ENCODE measurements at places on chromosomes 1 and 21.

GRCh38 chr1:83705091-83705490 is 293.8 kb downstream of the TTLL7 start:
- DNase-seq = no peak

DNA sequence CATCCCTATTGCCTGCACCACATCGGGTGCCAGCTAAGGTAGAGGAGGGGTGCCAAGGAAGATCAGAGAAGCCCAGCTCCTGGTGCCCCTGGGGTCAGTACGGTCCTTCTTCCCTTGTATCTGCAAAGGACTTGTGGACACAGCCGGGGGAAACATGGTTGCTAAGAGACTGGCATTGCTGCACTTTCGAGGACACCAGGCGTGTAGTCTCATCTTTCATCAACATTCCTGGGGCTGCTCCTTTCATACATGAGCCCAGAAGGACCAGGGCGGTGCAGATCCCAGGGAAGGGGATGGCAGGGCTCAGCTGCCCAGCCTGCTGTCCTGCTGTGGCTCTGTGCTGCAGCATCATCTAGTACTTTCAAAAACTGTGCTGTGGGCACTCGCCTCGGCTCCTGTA is 61.0 kb downstream of the RUNX1 start:
- no peak for DNase-seq

DNA sequence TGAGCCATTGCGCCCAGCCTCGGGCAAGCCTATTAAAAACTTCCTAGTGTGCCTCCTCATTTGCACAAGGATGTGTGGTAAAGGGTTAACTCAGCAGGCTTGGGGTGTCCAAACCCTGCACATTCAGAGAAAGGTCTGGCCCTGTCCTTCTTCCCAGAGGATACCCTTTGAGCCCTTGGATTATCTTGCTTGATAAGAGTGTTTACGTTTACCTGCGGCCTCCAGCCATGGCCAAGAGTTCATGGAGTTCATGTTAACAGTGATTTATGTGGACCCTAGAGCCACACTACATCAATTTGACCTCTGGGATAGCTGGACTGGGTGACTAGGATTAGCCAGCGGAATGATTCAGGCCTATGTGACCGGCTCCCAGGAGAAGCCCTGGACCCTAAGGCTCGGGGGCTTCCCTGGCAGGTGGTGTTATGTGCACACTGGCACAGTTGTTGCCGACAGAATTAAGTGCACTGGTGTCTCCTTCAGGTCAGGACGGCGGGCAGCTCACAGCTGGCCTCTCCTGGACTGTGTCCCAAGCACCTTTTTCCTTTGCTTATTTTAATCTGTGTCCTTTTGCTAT is 7.7 kb upstream of the TCP10L start:
- DNase-seq = no peak

DNA sequence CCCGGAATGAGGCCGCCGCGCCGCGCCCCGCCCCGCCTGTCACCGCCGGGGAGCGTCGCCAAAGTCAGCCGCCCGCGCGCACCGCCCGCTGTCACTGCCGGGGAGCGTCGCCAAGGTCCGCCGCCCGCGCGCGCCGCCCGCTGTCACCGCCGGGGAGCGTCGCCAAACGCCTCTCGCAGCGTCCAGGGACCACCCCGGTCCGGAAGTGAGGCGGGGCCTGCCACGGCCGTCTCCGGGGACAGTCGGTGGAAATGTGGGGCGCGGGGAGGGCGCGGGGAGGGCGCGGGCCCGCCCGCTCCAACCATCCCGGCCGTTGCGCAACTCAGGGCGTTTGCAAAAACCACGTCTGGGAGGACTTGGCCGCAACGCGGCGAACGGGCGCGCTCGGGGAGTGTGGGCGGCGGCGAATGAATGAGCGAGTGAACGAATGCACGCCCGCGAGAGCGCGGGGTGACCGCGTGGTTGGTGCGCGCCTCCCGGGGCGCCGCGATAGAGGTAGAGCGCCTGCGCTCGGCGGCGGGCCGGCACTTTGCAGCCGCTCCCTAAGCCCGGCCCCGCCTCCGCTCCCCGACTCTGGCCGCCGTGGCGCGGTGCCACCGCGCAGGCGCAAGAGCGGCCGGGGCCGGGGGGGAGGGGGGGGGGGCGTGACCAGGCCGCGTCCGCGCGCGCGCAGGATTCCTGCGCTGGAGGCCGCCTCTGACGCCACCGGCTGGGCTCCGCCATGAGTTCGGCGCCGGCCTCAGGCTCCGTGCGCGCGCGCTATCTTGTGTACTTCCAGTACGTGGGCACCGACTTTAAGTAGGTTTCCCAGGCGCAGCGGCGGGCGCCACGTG is at the start of the genes ACAP3 and PUSL1:
ACAP3 (minus strand) TSS at position 8 of the 833 bp plus-strand sequence. CDS start 115 bp downstream, outside the sequence.
PUSL1 (plus strand) TSS at position 675 of the 833 bp plus-strand sequence; CDS start at position 722, 47 bp downstream.
- peak; percentile 99 for DNase-seq

DNA sequence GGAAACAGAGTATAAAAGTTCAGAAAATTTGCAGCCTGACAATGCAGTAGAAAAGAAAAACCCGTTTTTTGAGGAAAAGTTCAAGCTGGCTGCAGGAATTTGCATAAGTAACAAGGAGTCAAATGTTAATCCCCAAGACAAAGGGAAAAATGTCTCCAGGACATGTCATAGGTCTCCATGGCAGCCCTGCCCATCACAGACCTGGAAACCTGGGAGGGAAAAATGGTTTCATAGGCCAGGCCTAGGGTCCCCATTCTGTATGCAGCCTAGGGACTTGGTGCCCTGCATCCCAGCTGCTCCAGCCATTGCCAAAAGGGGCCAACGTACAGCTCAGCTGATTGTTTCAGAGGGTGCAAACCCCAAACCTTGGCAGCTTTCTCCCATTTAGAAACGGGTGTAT is 3.6 kb upstream of the KCNT2 start:
- no peak for DNase-seq

GRCh38 chr1:117836069-117836468 is 93.4 kb downstream of the GDAP2 start:
- DNase-seq = no peak

DNA sequence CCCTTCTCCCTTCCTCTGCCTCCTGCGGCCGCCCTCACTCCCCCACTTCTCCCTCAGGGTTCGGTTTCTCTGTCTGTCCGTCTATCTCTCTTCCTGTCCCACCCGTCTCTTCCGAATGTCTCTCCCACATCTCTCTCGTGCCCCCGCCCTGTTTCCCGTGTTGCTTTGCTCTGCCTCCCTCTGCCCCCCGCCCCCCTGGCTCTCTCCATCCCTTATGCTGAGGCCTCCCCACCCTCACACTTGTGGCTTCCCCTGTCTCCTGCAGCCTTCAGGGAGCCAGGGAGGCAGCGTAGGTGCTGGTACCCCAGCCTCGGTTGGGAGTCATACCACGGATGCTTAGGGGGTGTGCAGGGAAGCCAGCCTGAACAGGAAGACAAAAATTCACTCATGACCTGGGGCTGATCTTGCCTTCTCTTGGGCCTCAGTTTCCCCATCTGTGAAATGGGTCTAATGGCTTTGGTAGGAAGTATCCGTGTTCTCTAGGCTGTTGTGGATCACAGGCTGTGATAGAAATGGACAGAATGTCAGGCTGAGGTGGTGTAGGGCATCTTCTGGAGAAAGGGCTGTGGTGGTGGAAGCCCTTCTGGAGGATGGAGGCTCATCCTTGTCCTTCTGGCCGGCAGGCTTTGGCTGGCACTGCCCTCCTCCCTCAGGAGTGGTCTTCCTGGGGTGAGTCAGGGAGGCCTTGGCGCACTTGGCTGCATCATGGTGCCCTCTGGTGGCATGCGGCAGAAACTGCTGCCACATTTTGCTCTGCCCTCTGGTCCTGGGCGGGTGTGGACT is 55.5 kb downstream of the FOXO6 start:
- DNase-seq = peak; percentile 87

- no peak for DNase-seq
Observed at GRCh38 chr1:25893116-25893515, 13.1 kb downstream of the STMN1 start.

GRCh38 chr1:107787299-107787698 is 177.7 kb downstream of the VAV3 start:
- DNase-seq = no peak

GRCh38 chr1:81551946-81552345 is 248.8 kb upstream of the ADGRL2 start:
- no peak for DNase-seq

DNA sequence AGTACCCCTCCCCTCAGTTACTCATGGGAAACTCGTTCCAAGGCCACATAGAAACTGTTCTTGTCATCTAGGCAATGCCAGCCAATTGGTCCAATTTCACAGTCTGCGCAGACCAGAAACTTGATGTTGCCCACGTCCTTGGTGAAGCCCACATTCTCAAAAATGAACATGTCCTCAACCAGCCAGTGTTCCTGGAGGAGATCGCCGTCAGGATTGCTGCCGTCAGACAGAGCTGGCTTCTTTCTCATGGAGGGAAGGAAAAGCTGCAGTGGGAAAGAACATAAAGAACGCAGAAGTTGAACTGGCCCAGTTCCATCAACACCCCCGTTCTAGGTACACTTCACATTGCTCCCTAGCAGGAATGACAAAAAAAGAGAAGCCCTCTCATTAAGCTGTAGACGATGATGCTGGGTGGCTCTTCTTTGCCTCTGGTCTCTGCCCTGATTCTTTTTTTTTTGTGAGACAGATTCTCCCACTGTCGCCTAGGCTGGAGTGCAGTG is 7.9 kb downstream of the RABIF start:
- no peak for DNase-seq

GRCh38 chr1:202691816-202692215 is 18.4 kb downstream of the SYT2 start:
- DNase-seq = no peak

DNA sequence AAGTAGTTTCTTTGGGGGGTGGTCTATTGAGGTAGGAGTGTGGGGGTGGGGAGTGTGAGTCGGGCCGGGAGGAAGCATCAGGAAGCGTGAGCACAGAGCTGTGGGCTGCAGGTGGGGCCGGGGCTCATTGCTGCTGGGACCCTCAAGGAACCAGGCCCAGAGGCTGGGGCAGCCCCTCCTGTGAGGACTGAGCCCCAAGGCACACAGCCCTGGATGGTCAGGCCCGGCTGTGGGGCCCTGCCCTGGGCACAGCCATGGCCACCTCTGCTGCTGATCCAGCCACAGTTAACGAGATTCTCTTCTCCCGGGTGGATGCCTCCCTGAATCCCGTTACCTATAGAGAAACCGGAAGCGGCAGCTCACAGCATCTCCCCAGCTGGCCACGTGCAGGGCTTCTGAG is 22.9 kb upstream of the SUMO3 start:
- DNase-seq = no peak

- DNase-seq = no peak
Observed at GRCh38 chr21:17981060-17981740, 162.0 kb upstream of the C21orf91 start.

DNA sequence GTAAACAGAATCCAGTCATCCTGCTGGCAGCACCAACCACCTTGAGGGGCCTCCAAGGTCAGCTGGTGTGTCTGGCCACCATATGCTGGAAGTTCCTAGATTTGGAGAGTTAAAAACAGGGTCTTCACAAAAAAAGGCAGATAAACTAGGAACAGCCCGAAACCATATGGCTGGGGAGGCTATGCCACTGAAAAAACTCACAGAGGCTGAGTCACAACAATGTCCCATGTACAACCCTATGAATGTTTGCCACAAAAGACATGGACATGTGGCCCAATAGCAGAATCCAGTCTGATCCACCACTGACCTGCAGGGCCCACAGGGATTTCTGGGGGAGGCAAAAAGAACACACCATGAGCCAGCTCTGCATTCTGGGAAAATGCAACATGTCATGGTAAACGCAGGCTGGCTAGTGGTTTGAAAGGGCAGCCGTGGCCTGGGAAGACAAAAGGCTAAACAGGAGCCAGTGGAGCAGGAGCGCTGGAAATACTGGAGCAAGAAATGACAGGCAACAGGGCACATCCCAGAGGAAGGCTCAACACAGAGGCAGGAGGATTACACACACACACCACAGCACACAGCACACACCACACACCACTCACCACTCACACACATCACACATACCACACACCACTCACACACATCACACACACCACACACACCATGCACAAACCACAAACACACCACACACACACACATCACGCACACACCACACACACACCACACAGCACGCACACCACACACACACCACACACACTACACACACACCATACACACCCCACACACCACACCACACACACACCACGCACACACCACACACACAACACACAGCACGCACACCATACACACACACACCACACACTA is 55.4 kb downstream of the HSF2BP start:
- peak; percentile 72 for DNase-seq

DNA sequence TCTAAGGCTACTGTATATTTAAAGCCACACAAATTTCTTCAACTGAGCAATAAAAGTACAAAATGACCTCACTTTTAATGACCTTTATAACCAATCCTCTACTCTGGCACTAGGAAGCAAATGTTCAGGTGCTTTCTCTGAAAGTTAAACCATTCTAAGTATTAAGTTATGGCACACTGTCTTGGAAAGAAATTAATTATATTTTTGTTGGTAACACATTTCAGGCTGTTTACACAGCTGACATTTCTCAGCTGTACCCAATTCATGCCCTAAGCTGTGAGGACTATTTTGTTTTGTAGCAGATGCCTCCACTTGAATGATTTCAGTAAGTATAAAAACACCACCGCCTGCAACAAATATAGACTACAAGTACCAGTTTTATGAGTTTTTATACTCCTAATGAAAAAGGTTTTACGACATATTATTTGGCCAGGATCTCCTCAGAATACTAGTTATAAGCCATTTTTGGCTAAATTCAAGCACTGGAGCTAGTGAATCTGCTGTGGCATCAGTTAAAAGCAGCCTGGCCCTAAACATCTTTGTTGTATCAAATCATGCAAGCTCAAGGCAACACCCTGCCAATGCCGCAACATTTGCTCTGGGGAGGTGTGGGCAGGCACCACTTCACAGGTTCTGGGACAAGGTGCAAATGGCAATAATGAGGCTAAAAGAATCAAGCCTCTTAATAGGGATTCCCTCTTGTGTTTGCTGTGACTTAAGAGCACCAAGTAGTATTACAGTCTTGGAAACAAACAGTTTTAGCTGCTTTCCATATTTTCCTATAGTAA is 228.4 kb upstream of the DMRTA2 start:
- no peak for DNase-seq

GRCh38 chr1:12135612-12136011 is 31.2 kb upstream of the TNFRSF1B start:
- DNase-seq = no peak

DNA sequence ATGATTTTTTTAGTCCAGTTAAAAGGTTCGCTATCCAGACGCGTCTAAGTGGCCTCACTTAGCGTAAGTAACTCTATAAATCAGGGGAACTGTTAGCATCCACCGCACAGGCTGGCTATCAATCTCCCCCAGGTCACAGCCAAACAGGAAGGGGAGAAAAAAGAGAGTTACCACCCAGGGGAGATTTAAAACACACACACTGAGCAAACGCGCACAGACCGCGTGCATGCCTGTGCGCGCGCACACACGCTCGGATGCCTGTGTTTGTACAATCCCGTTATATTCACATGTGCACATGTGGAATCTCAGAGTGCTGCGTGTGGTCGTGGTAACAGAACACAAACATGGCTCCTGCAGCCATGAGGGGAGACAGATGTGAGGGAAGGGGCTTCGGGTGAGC is 125.4 kb downstream of the CASZ1 start:
- no peak for DNase-seq

- no peak for DNase-seq
Observed at GRCh38 chr21:14968029-14968428, 96.8 kb downstream of the NRIP1 start.

GRCh38 chr1:160705742-160706141 is 5.9 kb downstream of the CD48 start:
- DNase-seq = no peak
